ENCODE measurements at places on chromosomes 13 and 19. TPM values are rescaled to one million over a fixed set of nuclear protein-coding genes. Genes with fewer than 3 reads are reported as not detected.
A peak's percentile ranks its signal among the peaks of the same experiment; 100 is the strongest.

ERICH4 gene
- total RNA-seq: not detected

DNA sequence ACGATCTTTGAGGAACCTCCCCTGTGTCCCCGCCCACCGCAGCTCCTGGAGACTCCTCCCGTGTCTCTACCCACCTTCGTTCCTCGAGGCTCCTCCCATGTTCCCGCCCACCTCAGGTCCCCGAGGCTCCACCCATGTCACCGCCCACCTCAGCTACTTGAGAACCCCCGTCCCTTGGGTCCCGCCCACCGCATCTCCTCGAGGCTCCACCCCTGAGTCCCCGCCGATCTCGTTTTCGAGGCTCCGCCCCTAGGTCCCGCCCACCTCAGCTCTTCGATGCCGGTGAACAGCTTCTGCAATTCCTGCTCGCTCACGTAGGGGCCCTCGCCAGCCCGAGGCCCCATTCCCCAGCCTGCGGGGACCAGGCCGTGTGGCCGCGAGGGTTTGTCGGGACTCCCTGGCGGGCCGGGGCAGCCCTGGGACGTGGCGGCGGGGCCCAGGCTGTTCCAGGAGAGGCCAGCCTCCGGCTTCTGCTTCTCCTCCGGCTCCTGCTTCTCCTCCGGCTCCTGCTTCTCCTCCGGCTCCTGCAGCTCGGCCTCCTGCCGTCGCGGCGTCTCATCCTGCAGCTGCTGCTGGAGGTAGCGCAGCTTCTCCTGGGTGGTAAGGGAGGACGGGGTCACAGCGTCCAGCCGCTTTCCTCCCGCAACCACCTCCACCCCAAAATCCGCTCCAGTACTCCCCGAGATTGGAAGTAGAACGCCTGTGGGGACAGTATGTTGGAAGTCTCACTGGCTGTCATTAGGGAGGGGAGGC, 16.7 kb downstream of the TSKS start:
- peak; percentile 80 for DNase-seq
- H3K4me3 ChIP-seq: no peak overlapping the region
- H3K27ac ChIP-seq: no peak overlapping the region

GRCh38 chr13:113123226-113124201, 915 bp downstream of the F10 start:
- H3K36me3 ChIP-seq: no peaks in the 10 kb centered on the region

DNA sequence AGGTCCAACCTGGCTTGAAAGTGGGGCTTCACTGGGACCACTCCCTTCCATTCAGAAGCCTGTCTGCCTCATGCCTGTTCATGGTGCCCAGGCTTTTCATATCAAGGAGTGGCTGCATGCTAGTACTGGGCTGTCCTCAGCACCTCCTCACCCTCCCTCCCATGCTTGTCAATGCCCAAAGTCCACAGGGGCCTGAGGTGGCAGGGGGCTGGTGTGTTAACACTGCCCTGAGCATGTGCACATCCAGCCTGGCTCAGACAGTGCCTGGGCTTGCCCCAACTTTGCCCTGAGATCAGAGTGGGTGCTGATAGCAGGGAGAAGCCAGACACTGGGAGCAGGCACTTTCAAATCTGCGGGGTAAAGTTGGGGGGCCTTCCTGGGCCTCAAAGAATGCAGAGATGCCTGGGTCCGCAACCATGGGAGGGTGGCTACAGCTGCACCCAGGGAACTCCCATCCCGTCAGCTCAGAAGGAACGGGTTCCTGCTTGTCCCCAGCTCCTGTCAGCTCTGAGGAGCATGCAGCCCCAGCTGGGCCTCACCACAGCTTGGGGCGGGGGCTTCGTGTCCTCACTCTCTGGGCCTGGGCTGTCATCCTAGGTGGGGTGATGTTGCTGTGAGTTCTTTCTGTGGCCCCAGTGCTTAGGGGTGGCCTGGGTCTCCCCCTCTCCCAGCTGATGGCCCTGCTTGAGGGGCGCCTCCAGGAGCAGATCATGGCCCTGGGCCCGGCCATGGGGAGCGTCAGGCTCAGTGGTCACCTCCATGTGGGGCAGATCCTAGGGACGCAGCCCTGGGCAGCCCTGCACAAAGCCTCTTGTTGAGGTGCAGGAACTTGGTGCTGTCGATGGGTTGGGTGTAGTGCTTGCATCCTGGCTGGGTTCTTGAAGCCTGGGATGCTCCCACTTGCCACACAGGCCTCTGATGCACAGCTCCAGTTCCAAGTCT, 830.6 kb upstream of the SLITRK5 start:
- no peaks in the 10 kb centered on the region for H3K27me3 ChIP-seq
- H3K4me1 ChIP-seq: no peaks in the 10 kb centered on the region
- H3K36me3 ChIP-seq: no peaks in the 10 kb centered on the region
- no peak for DNase-seq

- H3K27ac ChIP-seq: no peak overlapping the region
- H3K4me1 ChIP-seq: no peaks in the 10 kb centered on the region
- no peak for DNase-seq
- H3K4me3 ChIP-seq: no peak overlapping the region
- no peaks in the 10 kb centered on the region for H3K36me3 ChIP-seq
Measured at GRCh38 chr13:82627183-82627582, 1255.1 kb downstream of the SLITRK1 start.

Measured in activated CD4-positive, alpha-beta T cell treated with anti-CD3 and anti-CD28 coated beads, Interleukin-2, amount 10 ng/mL, durations not matched to agents 24 days and 14 days (primary cell).